Substantia nigra (tissue), 51 donors: ENCODE measurements at places on chromosomes 6 and 20.
A peak's percentile ranks its signal among the peaks of the same experiment; 100 is the strongest.

GRCh38 chr6:143746202-143747119 is 68.7 kb downstream of the PHACTR2 start:
- no peak for DNase-seq

DNA sequence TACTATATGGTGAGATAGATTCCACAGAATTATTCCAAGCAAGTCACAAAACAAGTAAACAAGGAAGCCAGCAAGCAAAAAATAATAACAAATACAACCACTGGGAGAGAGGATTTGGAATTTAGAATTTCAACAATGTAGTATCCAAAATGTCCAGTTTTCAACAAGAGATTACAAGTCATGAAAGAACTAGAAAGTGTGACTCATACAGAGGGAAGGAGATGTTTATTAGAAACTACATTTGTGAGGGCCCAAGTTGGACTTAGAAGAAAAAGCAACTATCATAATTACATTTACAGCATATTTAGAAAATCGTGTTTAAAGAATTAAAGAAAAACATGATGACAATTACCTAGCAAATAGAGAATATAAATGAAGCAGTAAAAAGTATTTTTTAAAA is 494.6 kb upstream of the ID4 start:
- DNase-seq, result no peak

DNA sequence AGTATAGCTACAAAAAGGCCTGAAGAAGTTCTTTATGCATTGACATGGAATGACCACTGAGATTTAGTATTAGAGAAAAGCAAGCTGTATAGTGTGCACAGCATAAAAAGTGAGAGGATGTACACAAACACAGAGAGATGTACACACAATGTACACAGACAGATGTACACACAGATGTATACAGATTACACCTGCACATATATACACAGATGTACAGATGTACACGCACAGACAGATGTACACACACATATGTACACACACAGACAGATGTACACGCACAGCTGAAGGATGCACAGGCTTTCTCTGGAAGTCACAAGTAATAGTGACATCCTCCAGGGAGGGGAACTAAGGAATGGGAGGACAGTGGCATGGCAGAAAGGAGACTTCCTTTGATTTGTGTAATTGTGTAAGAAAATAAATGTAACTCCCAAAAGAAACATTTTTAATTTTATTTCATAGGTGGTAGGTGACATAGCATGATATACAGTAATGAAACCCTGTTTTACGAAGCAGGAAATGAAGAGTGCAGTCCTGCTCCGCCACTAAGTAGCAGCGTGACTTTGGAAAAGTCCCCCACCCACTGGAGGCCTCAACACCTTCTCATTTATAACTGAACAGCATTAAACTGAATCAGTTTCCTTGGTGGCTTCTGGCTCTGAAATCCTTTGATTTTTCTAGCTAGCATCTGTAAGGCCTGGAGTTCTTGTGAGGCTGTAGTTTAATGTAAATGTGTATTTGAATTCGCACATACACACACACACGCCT is 14.1 kb downstream of the NFATC2 start:
- DNase-seq, result no peak

- no peak for DNase-seq
These were observed 138.0 kb downstream of the NFATC2 start for GRCh38 chr20:51404297-51405060.

- no peak for DNase-seq
These were observed 41.6 kb downstream of the KCNQ2 start for GRCh38 chr20:63430891-63431290.

DNA sequence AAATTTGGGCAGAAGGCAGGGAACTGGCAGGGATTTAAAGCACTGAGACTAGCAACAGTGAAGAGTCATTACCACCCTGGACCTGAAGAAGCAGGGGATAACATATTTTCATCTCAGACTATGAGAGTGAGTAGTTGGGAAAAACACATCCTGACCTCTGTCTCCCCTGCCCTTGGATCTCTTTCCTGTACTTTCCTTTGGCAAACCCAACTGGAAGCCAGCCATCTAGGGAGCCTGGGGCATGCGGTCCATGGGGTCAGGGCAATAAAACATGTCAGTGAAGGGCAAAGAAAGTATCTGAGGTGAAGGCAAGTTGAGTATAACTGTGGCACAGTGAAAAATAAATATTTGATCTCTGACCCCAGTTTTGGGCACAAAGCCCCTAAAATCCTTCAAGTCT is 698.2 kb downstream of the DOK5 start:
- no peak for DNase-seq

DNA sequence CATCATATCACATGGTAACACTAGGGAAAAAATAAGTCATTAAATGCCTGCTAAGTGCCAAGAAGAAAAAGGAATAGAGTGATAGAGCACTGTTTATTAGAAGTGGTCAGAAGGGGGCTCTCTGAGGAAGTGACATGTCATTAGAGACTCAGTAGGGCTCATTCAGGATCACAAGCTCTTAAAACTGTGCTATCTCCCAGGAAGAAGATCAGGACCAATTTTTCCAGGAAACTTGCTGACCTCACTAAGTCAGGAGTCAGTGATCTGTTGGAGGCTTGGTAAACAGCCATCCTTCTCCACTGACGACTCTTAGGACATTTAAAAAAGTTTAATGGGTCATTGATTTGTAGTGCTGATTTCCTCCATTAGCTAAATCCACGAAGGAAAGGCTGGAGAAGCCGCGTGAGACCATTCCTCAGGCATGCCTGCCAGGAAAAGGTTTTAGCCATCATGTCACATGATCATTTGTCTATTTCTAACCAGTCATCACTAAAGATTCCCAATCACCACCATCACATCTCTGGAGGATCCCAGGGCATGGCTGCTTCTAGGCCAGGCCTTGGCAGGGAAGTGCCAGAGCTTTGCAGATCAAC is 5.9 kb upstream of the PTPN1 start:
- DNase-seq, result no peak

- DNase-seq, result no peak
These were observed 34.2 kb downstream of the CEP162 start for GRCh38 chr6:84193114-84193708.

DNA sequence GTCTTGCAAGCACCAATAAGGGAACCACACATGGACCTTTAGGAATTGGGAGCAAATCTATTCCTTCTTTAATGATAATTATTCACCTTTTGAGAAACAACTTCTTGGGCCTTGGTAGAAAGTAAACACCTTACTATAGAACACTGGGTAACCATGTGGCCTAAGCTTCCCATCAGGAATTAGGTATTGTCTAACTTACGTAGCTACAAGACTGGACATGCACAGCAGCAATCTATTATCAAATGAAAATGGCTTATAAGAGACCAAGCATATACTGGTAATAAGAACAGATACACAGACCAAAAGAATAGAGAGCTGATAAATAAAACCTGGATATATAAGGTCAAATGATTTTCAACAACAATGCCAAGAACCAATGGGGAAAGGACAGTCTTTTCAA is 16.8 kb downstream of the TCP11 start:
- no peak for DNase-seq

- DNase-seq, result peak; percentile 52
These were observed 4.4 kb downstream of the AMD1 start for GRCh38 chr6:110878751-110879522.

DNA sequence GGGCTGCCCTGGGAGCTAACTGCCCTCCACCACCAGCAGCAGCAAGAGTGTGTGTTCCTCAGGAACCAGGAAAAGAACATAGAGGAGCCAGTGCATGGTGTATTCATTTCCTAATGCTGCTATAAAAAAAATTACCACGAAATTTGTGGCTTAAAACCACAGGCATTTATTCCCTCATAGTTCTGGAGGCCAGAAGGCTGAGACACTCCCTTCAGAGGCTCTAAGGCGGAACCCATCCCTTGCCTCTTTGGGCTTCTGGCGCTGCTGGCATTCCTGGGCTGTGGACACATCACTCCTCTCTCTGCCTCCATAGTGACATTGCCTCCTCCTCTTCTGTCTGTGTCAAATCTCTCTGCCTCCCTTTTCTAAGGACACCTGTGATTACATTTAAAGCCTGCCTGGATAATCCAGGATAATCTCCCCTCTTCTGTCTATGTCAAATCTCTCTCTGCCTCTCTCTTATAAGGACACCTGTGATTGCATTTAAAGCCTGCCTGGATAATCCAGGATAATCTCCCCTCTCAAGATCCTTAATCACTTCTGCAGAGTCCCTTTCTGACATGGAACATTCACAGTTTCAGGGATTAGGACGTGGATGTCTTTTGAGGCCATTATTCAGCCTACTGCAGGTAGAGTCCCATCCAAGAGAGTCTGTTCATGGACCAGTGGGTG is 54.7 kb downstream of the NDUFAF5 start:
- no peak for DNase-seq

DNA sequence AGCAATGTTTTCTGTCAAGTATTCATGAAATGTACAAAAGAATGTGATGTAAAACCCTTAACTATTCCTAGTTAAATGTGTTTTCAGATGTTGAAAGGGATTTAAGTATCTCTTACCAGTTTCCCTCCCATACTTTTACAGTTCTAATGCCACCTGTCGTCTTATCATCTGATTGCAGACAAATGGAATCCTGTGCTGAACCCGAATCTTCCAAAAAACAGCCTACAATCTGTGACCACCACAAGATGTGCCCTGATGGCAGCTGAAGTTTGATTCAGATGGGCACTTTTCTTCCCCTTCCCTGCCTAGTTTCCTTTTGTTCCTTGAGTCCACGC is 1.9 kb downstream of the TOMM6 start:
- no peak for DNase-seq

DNA sequence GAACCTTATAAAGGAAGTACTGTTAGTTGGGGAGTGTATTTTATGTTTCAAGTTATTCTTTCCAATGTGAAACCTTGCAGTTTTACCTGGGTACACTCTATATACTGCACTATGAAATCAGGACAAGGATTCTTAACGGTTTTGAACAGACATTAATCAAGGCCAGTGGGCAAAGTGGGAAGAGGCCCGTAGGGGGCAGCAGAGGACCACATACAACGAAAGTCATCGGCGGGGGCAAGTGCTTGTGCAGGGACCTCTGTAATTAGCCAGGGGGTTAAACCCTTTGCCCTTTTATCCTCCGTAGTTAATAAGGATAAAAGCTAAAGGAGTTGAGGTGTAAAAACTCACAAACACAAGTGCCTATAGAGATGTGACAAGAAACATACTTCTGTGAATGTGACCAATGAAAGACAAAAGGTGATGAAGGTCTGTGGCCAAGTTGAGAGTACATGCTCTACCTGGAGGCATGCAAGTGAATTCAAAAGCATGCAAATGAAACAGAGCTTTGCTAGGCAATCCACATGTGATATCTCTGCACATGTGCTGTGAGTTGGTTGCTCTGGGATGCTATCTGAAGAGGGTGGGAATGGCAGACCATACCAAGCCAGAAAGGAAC is 392.7 kb upstream of the MAN1A1 start:
- DNase-seq, result peak; percentile 17

DNA sequence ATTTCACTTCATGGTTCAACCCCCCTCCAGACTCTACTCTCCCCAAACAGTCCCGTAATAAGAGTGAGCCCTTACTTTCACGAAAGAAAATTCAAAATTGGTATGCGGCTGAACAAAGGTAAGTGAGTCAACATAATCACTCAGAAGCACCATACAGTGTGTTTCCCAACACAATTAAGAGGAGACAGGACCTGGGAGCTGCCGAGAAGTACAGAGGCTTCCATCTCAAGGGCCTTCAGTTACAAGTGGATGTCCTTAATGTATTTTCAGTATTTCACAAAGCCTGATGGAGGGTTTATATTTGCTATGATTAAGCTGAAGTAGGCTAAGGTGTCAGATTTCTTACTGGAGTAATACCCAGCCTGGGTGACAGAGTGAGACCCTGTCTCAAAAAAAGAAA is 51.1 kb downstream of the MYO6 start:
- no peak for DNase-seq

DNA sequence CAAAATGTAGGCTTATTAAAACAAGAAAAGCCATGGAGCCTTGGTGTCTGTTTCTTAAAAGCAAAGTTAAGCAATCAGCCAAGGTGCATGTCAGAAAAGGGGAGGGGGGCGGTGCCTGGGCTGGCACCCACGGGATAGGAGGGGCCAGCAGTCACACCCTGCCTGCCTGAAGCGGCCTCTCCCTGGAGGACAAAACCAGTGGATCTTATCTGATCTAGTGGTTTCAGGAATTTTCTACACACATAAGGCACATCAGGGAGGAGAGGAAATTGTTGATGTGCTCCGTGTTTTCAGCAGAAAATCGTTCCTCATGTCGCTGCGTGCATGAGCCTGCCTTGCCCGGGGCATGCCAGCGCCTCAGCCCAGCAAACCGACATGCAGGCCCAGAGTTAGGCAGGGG is 276.4 kb downstream of the TAF4 start:
- DNase-seq, result no peak

GRCh38 chr6:28089054-28089453 is 8.7 kb downstream of the ZNF165 start:
- no peak for DNase-seq

DNA sequence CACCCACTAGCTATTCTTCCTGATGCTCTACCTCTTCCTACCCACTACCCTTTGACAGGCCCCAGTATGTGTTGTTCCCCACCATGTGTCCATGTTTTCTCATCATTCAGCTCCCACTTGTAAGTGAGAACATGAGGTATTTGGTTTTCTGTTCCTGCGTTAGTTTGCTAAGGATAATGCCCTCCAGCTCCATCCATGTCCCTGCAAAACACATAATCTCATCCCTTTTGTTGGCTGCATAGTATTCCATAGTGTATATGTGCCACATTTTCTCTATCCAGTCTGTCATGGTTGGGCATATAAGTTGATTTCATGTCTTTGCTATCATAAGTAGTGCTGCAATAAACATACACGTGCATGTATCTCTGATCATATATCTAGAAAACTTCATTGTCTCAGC is 218.3 kb upstream of the STXBP5 start:
- DNase-seq, result no peak

DNA sequence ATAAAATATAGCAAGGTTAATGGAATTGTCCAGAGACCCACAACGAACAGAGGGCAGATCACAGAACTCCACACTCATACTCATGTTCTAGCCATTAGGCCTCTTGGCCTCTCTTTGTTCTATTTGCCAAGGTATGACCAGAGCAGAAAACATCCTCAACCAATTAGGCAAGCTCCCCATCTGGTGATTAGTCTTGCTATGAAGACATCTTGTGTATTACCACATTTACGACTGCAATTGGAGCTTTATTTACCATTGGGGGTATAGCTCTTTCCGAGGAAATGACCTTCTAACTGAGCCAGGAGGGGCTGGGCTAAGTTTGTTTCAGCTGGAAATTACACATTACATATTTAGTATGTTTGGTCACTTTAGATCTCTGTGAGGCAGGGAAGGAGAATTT is 593.9 kb downstream of the CD109 start:
- no peak for DNase-seq

DNA sequence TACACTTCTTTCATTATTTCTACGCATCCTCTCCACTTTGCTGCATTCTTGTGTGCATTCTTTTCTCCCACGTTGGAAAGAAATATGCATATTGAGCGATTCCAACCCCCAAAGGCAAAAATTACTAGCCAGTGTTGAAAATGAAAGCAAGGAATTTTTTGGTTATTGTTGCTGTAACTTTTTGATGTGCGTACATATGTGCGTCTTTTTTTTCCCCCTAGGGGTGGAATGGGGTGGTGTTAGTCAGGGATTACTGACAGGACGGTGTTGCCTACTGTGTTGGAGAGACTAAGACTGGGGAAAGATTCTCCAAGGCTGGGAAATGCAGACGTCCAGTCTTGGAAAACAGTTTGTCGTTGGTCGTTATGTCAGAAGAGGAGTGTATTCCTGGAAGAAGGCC is 44.2 kb upstream of the ESR1 start:
- DNase-seq, result no peak

- no peak for DNase-seq
These were observed 40.9 kb downstream of the THEMIS start for GRCh38 chr6:127859956-127860355.

GRCh38 chr20:37816726-37817125 is 86.2 kb upstream of the VSTM2L start:
- no peak for DNase-seq

- DNase-seq, result no peak
These were observed 247.3 kb upstream of the PDE10A start for GRCh38 chr6:165910184-165910966.
